ENCODE measurements at places on chromosomes 5 and 9.

GRCh38 chr9:133977421-133978201 lies 14.5 kb downstream of the VAV2 start:
- DNase-seq = no peak

DNA sequence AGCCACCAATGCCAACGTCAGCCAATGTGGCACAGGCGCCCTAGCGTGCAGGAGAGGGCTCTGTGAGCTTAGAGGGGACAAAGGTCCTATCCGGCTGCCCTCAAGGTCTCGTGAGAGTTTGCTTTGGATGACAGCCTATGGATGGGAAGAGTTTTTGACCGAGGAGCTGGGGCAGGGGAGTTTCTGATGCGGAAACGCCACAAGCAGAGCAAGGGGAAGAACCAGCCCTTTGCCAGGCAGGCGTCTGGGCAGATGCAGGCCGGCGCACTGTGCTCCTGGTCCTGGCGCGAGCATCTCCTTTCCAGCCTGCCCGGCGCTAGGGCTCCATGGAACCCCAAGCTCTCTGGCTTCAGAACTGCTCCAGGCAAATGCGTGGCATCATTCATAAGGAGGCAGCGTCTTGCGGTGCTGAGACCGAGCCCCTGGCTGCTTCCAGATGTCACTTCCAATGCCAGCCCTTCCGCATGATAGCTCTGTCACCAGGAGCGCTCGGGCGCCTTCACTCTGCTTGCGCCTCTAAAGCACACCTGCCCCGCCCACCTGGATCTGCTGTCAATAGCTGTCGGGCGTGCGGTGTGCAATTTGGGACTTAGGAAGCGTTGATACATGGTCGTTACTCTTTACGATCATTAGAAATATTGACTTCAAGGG lies 374.9 kb upstream of the IRX1 start:
- no peak for DNase-seq

DNA sequence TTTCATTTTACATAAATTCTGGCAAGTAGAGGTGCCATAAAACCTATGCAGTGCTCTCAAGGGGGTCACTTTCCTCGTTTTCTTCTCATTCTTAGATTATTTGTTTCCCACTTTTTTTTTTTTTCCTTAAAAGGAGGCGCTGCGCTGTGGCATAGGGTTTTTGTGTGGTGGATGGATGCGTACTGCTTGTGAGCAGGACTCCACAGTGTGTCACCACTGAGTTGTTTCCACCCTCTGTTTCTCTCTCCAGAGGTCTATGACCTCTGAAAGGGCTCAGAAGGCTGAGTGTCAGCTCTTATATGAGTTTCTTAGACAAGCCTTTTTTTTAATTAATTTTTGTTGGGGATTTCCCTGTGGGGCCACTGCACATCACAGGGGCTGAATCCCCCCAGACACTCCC lies 13.6 kb upstream of the CLTB start:
- DNase-seq = no peak

DNA sequence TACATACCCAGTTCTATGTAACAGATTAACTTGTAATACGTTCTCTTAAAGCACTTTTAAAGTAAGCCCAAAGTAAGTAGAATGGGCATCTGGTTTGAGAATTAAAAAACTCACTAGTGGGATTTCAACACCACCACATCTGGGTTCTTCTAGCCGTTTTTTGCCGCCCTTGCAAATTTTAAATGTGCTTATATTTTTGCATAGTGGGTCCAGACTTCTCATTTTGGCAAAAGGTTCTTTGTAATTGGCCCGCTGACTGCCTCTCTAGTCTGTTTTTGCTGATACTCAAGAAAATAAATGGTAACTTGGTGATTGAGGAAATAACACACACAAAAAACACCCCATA lies 582 bp upstream of the FBXO4 start:
- no peak for DNase-seq

- no peak for DNase-seq
Measured at GRCh38 chr9:129285979-129286772, 108.1 kb upstream of the IER5L start.

- DNase-seq = no peak
Measured at GRCh38 chr5:138637256-138637655, 62.1 kb upstream of the HSPA9 start.

GRCh38 chr9:111621895-111622480 lies 9.1 kb upstream of the DNAJC25 start:
- DNase-seq = peak; percentile 31

DNA sequence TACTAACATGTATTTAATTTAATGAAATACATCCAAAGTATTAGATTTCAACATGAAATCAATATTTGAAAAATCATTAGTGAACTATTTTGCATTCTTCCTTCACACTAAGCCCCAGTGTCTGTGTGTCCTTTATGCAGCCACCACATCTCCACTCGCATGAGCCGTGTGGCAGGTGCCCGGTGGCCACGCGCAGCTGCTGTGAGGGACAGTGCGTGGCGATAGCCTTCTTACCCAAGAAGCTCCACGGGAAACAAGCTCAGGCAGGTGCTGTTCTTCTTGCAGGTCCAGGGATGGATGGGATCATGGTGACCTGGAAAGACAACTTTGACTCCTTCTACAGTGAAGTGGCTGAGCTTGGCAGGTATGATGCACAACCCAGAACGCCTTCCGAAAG lies 79.3 kb upstream of the OTULINL start:
- DNase-seq = no peak

- no peak for DNase-seq
Measured at GRCh38 chr5:62596096-62596495, 17.5 kb downstream of the LRRC70 start.

DNA sequence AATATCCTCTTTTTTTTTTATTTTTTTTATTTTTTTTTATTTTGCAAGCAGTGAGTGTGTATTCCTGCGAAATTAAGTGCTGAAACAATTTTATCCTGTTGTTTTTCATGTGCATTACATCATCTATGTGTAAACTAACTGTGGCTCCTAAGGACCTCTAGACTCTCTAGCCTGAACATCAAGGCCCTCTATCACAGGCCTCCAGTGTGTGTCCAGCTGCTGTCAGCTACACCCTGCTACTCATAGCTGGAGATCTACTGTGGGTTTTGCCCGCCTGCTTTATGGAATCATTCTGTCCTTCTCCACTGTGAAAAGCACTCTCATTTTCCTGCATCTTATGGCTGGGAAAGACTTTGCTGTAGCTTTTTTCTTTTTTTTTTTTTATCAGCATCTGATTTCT lies 157.8 kb downstream of the KCTD16 start:
- no peak for DNase-seq

GRCh38 chr5:136012041-136012804 lies 16.6 kb upstream of the TGFBI start:
- no peak for DNase-seq

DNA sequence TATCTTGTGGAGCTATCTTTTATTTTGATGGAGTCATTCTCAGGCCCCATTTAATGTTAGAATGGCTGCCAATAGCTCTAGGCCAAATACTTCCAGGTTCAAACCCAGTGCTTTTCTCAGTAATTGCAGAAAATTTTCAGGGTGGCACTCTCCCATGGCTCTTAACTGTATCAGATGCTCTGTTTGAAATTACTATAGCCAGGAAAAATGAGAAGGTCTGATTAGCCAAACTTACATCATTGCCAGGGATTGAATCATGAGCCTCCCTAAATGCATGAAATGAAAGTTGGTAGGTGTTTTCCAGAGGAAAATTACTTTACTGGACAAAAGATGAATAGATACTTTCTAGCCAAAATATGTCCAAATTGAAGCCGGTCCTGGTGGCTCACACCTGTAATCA lies 404.8 kb downstream of the MAT2B start:
- no peak for DNase-seq

- no peak for DNase-seq
Measured at GRCh38 chr9:11348366-11348765, 735.6 kb upstream of the PTPRD start.

GRCh38 chr5:159181152-159181551 lies 28.2 kb downstream of the RNF145 start:
- DNase-seq = no peak

GRCh38 chr9:18811171-18811570 lies 221.8 kb downstream of the SAXO1 start:
- no peak for DNase-seq

GRCh38 chr5:57405984-57406383 lies 76.6 kb downstream of the ACTBL2 start:
- DNase-seq = no peak

GRCh38 chr5:143674469-143674786 lies 137.5 kb upstream of the HMHB1 start:
- DNase-seq = no peak

DNA sequence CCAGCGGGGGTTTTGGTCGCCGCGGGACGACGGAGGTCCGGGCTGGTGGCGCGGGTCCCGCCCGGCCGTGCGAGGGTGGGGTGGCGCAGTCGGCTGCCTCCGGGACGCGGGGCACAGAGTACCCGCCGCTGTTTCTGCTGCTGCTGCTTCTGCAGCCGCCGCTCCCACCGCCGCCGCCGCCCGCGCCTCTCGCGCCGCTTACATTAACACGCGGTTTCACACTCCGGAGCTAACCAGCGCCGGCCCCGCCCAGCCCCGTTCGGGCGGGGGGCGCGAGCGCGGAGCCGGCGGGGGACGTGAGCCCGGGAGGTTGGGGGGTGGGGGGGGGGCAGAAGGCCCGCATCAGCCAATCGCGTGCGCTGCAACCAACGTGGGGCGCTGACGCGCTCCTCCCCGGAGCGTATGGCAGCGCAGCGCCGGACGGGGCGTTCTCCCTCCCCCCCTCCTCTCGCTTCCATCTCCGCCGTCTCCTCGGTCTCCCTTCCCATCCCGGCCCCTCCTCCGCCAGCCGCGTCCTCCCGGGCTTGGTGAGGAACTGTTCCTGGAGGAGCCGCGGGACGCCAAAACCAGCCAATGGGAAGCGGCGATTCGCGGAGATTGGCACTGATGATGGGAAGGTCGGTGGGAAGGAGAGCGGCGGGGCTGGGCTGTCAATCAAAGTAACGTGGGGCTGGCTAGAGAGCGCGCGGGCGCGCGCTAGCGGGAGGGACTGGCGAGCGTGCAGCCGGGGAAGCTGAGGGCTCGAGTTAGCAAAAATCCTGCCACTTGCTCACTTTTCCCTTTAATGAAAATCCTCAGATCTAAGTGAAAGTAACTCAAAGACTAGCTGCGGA lies at the start of gene TLE1:
Gene TLE1, minus strand, starts transcription at position 205 of the 833 bp plus-strand sequence. CDS start 1,307 bp downstream, outside the sequence.
- DNase-seq = peak; percentile 77

DNA sequence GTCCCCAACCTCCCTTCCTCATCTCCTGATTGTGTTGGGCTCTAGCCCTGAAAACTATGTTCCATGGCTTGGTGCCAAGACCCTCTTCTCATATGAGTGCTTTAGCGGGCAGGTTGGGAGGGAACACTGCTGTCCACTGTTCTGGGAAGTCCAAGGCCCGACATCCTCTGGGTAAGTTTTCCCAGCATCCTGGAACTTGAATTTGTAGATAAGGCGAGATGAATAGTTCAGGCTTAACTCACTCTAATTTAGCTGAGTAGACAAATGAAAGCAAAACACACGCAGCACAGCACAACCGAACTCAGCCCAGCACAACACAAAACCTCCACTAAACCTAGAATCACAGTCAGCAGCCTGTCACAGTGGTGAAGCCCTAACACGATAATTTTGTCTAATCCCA lies 95.3 kb upstream of the SLC28A3 start:
- DNase-seq = no peak

GRCh38 chr9:138098116-138098907 lies 220.7 kb downstream of the CACNA1B start:
- DNase-seq = no peak

DNA sequence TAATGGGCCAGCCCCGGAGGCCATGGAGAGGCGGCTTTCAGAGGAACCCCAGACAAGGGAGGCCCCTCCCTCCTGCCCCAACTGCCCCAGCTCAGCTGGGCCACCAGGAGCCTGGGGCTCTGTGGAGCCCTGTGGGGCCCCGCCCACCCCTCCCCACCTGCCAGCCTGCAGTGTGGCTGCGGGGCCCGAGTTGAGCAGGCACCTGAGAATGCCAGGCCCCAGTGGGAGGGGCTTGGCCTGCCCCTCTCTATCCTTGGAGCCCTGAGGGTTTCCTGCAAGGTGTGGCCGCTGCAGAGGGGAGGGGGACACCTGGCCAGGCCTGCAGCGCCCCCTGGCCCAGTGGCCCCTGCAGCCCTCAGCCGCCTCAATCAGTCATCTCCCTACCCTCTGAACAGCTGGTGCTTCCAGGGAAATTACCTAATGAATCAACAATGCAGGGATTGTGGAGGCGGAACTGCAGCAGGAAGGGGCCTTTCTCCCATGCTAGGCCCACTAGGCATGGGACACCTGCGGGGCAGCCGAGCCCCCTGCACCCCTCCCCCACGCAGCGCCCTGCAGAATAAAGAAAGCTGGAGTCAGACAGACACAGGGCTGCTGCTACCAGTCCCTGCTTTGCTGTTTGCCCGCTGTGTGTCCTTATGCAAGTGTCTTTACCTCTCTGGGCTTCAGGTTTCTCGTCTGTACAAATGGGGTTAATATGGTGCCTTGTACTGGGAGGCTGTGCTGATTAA lies 48.0 kb downstream of the LMX1B start:
- no peak for DNase-seq

- DNase-seq = no peak
Measured at GRCh38 chr9:134399435-134400056, 73.3 kb downstream of the RXRA start.

- no peak for DNase-seq
Measured at GRCh38 chr5:108720391-108720790, 27.3 kb upstream of the FER start.

- no peak for DNase-seq
Measured at GRCh38 chr5:6491196-6491918, 42.7 kb downstream of the UBE2QL1 start.

DNA sequence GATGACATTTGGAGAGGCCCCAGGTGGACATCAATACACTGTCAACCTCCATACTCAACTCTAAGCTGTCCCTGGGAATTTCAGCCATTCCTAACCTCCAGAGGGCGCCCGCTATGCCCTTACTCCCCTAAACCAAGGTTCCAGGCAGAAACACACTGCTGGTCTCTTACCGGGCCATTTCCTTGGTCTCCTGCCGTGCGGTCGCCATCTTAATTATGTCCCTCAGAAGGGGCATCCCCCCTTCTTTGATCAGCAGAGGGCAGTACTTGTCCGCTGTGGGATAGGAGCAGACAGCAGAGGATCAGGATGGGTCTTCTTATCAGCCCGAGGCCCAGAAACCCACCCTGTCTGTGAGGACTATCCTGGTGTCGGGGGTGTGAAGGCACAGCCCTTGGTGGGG lies 9.3 kb upstream of the ZDHHC12 start:
- no peak for DNase-seq

DNA sequence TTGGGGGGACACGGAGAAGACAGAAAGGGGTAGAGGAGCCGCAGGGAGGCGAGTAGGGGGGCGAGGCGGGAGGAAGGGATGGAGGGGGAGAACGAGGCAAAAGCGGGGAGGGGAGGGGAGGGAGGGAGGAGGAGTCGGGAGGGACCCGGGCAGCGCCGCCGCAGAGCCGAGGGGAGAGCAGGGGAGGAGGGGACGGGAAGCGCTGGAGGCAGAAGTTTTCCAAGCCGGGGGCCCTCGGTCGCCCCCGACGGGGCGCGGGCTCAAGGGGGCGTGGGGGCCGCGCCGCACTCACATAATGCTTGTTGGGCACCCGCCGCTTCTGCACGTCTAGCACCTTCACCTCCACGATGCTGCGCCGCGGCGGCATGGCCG lies 353 bp downstream of the SH3PXD2B start:
- no peak for DNase-seq

DNA sequence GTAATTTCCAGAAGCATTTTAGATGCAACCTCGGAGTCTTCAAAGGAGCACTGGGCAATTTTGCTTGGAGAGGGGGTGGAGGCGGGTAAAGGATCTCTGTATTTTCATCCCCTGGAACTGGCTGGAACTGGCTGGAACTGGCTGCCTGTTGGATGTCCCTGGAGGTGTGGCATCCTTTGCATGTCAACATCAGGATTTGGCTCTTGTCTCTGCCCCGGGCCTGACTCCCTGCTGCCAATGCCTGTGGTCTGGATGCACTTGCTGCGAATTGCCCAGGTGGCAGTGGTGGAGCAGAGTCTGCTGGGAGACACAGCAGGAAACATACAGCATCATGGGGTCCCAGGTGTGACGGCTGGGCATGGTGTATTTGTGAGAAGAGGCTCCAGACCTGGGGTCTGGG lies 391.3 kb downstream of the GADD45G start:
- DNase-seq = no peak

All from CD4-positive, alpha-beta T cell treated with Interleukin-17A for 1 hour (primary cell).